ENCODE measurements at places on chromosomes 2 and 18. TPM values are rescaled to one million over a fixed set of nuclear protein-coding genes. Genes with fewer than 3 reads are reported as not detected.
A peak's percentile ranks its signal among the peaks of the same experiment; 100 is the strongest.

The HOXD13 gene
- total RNA-seq: not detected

- no peak for DNase-seq
Observed at GRCh38 chr18:47172476-47172875, 3.7 kb downstream of the IER3IP1 start.

GRCh38 chr2:43059183-43059897 is 167.1 kb downstream of the ZFP36L2 start:
- peak; percentile 36 for DNase-seq

- no peak for DNase-seq
Observed at GRCh38 chr2:173106959-173107628, 31.4 kb downstream of the MAP3K20 start.

- no peak for DNase-seq
Observed at GRCh38 chr2:236700703-236701102, 131.1 kb downstream of the ACKR3 start.

DNA sequence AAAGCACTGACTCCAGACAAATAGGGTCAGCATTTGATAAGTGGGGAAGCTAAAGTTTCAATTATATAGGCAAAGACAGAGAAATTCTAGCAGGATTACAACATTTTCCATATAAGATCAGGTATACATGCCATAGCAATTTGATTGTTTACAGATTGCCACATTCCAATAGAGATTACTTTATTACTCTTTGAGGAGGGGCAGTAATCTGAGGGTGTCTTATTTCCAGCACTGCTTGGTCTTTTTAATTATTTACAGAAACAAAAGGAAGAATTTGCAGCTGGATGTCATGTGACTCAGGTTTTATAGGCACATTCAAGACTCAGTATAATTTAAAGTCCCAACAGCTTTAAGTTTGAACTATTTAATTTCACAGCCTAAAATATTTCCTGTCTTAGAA is 42.5 kb upstream of the GPR39 start:
- DNase-seq: no peak

GRCh38 chr18:76370686-76371085 is 124.4 kb downstream of the ZNF516 start:
- no peak for DNase-seq

DNA sequence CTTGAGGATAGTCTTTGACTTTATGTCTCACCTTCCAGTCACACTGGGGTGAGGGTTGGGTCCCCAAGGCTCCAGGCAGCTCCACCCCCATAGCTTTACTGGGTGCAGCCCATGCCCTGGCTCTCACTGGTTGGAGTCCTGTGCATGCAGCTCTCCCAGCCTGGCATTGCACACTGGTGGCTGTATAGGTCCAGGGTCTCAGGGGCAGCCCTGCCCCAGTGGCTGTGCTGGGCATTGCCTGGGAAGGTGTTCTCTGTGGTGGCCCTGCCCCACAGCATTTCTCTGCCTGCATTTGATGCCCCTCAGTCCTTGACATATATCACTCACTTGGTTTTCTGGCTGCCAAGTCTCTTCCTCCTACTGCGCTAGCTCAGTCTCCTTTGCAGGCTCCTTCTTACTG is 21.2 kb downstream of the MPHOSPH10 start:
- DNase-seq: no peak

- no peak for DNase-seq
Observed at GRCh38 chr2:189074506-189074905, 100.3 kb downstream of the COL3A1 start.

DNA sequence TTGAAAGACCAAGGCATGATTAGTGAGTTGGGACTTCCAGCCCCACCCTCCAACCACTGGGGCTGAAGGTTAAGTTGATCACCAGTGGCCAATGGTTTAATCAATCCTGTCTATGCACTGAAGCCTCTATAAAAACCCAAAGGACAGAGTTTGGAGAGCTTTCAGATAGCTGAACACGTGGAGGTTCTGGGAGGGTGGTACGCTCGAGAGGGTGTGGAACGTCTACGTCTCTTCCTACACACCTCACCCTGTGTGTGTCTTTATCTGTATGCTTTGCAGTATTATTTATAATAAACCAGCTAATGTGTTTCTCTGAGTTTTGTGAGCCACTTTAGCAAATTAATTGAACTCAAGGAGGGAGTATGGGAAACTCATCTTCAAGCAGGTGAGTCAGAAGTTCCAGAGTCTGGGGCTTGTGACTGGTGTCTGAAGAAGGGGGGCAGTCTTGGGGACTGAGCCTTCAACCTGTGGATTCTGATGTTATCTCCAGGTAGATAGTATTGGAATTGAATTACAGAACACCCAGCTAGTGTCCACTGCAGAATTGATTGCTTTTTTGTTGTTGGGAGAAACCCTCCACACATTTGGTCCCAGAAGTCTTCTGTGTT is 20.3 kb downstream of the ACTR3 start:
- DNase-seq: no peak
